ENCODE measurements at places on chromosomes 11 and 22.
A peak's percentile ranks its signal among the peaks of the same experiment; 100 is the strongest.

DNA sequence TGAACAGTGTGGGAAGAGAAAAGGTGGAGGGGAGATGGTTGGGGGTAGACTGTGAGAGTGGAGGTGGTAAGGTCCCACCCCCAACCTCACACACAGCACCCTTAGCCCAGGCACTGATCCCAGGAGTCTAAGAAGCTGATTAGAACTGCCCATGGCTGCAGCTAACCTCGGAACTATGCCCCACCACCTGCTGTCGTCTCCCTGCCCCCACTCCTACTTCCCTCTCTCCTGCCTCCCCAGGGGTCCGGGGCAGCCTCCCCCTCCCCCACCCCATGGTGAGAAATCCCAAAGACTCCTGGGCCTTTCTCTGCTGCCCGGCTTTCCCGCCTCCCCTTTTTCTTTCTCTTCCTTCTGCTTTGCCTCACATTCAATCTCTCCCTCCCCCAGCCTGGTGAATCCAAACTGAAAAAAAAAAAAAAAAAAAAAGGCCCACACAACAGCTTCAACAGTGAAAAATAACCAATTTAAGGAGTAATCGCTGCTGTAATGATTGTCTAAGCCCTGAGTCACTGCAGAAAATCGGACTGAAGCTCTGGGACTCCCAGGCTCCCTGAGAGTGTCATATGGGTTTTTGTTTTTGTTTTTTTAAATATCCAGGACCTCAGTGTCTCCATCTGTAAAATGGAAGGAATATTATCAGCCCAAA lies 9.6 kb upstream of the TP53I11 start:
- no peak for DNase-seq

- peak; percentile 64 for DNase-seq
Measured at GRCh38 chr11:59135648-59136461, 6.8 kb upstream of the FAM111A start.

GRCh38 chr11:32396991-32397390 lies 38.3 kb downstream of the WT1 start:
- DNase-seq = no peak

- no peak for DNase-seq
Measured at GRCh38 chr22:20034143-20034542, 13.2 kb downstream of the TANGO2 start.

DNA sequence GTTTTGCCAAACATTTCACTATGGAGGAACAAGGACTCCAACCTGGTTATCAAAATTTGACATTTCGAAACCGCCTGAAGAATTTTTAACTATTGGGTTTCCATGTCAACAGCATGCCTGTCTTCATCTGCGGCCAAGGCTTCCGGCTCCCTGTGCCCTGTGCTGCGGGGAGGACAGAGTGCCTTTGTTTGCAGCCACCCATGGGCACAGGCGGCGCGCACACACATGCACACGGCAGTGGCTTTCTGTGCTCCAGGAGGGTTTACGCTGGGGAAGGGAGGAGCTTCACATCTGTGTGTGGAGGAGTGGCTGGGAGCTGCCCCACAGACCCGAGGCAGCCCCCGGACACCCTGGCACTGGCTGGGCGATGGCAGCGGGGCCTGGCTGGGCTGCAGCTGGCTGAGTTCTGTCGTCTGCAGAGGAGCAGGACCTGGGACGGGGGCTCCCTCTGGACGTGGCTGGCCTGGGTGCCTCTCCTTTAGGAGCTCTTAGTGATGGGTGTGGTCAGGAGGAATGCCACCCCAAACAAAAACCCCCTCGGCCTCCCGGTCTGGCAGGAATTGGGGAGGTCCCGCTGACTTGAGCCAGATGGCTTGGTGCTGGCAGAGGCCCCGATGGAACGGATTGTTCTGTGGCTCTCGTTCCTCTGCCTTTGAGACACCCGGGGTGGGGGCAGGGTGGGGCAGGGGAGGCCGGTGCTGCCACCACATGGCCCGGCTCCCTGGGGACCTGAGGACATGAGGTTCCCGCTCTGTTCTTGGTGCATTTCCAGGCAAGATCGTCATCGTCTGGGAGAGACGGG lies 1290.9 kb downstream of the BRD1 start:
- DNase-seq = peak; percentile 65

- DNase-seq = no peak
Measured at GRCh38 chr11:79344753-79345294, 96.0 kb downstream of the TENM4 start.

DNA sequence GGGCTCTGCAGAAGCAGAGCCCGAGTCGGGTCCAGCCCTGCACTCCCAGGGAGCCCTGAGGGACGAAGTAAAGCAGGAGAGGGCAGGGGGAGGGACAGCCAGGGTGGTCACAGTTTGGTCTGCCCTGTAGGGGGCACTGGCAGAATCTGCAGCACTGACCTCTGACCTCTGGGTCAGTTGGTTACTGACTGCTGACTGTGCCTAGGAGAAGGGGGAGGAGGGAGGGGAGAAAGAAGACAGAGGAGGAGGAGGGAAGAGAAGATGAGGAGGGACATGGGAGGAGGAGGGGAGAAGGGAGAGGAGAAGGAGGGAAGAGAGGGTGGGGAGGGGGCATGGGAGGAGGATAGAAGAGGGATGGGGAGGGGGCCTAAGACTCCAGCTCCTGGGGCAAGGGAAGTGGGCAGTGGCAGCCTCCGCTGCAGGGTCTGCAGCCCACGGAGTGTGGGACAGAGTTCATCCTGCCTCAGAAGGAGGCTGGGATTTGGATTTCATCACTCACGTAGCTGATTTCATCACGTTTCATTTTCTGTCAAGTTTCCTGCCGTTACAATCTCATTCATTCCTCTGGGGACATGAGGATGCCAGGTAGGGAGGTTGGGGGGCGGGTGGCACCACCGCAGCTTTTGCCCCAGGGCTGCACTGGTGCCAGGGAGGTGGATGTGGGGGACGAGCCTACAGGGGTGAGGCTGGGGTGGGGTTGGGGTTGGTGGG lies 55.2 kb downstream of the FLRT1 start:
- no peak for DNase-seq

DNA sequence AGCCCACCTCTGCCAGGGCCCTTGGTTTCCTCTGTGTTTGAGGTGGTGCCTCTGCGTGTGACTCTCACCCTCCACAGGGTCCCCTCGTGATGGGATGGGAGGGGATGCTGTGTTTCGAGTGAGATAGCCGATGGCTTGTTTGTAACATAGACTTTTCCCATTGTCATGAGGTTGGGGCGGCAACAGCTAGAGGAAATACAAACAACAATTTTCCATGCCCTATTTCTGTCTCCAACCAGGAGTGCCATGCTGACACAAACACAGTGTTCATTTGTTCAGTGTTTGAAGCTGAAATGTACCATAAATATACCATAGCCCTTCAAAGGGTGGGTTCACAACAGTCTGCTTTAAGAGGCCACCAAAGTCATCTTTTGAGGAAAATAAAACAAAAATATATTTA lies 19.5 kb upstream of the NAV2 start:
- no peak for DNase-seq

- DNase-seq = peak; percentile 45
Measured at GRCh38 chr11:67033661-67034166, 10.8 kb downstream of the SYT12 start.

DNA sequence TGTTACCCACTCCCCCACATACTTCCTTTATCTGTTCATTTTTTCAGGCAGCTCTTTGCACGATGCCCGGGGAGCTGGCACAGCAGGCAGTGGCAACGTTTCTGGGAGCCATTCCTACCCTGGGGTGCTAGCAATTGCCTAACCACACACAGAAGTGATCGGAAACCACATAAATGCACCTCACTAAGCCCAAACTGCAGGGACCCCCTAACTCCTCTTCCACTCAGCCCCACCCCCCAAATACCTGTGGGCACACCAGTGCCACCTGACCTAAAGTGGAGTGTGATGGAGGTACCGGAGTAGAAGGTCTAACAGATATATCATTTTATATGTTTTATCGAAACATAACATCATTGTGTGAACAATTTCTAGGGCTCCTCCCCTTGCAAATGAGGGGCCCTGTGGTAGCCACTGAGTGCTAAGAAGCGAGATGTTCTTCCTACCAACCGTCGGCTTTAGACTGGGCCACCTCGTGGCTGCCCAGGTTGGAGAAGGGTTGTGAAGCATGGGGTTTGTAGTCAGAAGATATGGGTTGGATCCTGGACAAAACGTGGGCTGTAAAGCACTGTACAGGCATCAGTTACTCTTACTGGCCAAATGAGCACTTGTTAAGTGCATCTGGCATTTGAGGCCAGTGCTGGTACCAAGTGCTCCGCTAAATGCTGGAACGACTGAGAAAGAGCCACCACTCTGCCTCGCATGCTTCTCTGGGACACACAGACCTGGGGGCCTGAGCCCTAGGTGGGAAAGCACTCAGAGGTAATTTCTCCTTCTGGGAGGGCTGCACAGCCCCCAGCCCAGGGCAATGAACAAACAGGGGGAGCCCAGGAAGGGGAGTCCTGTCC lies 2.8 kb downstream of the MRGPRD start:
- DNase-seq = no peak

GRCh38 chr11:117183724-117184349 lies 5.3 kb downstream of the SIDT2 start:
- no peak for DNase-seq

DNA sequence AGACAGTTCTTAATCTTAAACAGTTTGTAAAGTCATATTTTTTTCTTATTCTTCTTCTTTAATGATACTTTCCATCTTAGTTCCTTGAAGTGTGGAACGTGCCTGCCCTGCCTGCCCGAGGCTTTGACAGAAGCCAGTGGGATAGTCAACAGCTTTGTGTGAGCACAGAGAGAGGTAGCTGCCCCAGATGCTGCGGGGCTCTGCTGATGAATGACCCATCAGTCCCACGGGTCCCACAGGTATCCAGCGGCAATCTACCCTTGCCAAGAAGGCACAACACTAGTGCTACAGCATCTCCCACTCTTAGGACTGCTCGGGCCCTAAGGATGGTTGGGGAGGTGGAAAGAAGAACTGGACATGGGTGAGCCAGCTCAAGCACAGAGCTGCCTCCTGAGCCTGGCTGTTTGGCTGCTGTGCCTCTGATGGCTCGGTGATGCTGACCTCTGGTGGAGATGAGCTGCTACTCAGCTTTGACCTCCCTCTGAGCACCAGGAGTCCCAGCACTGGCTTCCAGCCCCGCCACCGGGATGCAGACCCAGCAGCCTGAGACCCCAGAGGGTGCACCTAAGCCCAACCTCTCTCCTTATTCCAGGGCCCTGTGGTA lies 11.8 kb upstream of the APLNR start:
- peak; percentile 5 for DNase-seq

DNA sequence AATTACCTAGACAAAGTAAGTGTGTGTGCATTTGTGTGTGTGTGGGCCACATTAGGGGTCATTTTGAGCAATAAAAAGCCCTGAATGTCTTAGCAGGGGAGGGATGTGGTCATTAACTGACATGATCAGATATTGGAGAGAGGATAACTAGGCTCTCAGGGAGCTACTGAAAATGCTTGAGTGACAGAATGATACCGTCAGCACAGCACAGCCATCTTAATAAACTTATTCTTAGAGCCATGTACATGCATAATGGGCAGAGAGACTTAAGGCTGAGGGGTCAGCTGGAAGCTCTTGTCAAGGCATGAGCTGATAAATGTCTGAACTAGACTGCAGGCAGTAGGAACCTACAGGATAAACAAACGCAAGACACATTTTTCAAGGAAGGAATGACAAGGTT lies 239.1 kb upstream of the NCAM1 start:
- DNase-seq = no peak

GRCh38 chr11:121112498-121113455 lies 11.7 kb downstream of the TECTA start:
- DNase-seq = peak; percentile 74

GRCh38 chr11:106461839-106462545 lies 384.5 kb downstream of the AASDHPPT start:
- DNase-seq = no peak

GRCh38 chr11:101955278-101955677 lies 39.0 kb upstream of the ANGPTL5 start:
- no peak for DNase-seq

DNA sequence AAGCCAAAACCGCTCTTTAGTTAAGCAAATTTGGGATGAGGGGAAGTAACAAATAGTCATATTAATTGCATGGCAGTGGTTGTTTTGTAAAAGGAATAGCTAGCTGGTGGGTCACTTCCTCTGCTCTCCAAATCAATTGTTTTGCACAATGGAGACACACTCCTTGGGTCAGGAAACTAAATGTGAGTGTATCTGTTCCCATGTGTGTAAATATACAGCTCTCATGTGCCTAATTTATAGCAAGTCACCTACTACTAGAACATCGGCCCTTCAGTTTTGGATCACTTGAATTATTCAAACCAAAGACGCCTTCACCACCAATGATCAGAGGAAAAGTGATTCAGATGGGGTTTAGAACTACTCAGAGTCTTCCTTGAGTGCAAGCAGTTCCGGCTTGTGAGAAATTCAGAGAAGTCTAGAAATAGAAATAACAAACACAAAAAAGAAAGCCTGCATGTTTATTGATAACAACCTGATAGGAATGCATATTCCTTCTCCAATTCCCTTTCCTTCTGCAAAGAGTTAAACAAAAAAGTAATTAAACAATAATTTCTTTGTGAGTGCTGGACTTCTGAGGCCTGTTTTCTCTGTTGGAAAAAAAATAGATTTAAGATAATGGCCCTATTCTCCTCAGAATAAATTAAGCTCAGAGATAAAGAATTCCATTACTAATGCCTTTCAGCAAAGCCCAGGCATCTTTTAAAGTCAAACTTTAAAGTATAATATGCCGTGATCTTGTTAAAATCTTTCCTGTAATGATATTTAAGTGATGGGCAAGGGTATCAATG lies 100.4 kb downstream of the KIRREL3 start:
- DNase-seq = no peak

- DNase-seq = no peak
Measured at GRCh38 chr11:120130991-120131760, 6.7 kb downstream of the TRIM29 start.

DNA sequence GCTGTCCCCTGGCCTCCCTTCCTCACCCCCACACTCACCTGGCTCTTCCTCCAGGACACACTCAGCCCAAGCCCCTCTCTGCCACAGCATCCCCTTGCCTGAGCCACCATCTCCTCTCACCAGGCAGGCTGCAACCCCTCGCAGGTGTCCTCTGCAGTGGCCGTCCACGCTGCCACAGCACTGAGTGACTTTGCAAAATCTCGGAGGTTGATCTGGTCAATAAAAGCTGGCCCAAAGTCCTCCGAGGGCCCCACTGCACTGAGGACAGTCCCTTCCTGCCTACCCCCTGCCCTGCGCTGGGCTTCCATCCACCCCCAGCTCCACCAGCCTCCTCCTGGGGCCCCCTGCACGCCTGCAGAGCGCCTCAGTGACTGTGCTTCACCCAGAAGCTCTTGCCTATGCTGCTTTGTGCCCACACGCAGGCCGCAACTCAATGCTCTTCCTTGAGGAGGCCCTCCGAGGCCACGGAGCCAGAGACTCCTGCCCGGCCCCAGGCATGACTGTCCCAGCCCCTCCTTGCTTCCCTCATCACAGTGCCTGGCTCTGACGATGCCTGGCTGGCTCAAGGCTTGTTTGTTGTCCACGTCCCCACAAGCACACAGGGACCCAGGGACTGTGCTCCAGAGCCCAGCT lies 30.8 kb upstream of the SLC22A12 start:
- DNase-seq = no peak
